ENCODE measurements at places on chromosomes 4 and X.

DNA sequence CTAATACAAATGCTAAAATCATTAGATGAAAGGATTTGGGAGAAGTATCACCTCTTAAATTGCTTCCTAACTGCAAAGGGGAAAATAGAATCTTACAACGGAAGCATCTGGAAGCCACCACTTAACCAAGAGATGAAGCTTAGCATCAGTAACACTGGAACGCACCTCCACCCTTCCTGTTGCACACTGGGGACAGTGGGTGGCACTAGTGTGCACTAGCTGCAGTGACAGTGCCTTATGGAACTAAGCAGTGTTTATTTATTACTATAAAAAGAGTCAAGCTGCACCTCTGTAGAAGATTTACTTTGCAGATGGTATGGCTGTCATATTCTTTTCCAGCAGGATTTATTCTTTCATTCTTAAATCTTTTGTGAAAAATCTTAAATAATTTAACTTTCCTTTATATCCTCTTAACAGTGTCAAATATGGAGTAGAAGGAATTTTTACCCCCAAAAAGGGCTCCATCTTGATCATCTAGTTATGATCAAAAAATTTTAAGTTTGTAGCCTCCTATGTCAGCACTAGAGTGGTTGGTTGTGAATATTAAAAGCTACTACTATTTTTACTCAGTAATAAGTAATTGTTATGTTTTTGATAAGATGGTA lies 76.7 kb downstream of the SCD5 start:
- no peak for DNase-seq

GRCh38 chrX:69285881-69286564 lies 120.8 kb upstream of the PJA1 start:
- DNase-seq, result peak; percentile 11

DNA sequence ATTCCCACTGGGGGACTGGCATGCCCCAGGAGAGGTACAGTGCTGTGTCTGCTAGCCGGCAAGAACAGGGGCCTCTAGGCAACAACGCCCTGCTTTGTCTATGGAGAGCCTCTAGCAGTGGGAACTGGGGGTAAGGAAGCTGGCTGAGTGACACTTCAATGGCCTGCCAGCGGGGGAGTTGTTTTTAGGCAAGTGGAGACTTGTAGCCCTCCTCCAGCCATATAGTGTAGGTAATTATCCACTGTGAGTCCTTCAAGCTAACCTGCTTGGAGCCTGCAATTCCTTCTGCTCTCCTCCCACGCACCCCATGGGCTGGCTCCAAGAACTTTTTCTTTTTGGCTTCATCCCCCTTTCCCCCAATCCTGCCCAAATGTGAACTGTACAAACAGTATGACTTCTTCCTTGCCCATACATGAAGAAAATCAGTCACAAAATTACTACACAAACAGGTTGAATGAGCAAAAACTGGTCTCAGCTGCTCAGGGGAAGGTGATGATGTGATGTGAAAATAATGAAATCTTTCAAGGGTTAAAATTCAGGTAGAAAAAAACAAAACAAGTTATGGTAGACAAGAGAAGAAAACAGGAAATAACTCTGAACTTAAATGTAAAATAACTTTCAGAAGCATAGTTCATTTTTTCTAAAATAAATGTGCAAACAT lies 33.1 kb downstream of the LEF1 start:
- DNase-seq, result no peak

DNA sequence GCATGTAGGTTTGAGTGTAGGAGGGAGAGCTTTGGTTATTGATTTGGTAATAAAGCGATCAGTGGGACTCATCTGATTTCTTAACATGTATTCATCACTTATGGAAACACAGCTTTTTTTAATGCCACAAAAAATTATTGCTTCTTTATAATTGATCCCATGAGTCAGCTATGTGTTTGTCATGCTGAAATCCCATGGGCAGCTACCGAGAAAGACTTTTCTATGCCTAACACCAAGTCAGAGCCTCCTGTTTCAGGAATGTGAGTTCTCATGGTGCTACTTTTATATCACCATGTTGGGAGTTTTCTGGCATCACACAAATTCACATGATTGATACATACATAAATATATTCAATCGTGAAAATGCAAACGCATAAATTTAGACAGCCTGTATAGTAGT lies 165.7 kb downstream of the RAPGEF2 start:
- no peak for DNase-seq

DNA sequence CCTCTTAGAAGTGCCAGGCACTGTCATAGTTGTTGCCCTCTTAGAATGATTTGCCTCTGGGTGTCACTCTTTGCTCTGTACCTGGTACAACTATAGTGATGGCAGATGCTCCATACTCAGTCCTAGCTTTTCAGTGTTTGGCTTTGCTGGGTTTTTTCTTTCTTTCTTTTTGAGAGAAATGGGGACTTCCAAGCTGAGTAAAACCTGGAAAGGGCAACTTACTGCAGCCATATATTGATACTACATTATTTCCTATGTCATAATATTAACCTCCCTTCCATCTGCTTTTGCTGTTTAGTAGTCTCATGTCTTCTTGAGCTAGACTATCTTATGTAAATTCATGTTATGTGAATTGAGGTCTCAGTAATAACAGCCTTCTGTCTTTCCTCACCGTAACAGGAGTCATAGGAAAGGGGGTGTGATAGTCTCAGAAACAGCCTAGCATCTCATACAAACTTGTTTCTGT lies 49.0 kb downstream of the NIPAL1 start:
- DNase-seq, result no peak

DNA sequence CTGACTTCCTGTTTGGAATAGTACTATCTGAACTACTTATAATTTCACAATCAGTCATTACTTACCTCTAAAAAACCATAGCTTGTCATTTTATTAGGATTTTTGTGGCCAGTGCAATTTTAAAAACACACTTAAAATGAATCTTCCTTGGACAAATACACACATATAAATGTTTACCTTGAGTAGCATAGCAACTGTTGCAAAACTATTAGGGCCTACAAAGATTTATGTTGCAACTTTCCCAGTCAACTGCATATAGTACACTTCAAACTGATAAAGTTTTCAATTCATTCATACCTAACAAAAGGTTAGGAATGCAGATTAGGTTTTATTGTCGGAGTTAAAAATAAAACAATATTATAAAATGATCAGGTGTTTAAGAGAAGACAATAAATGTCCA lies 193.0 kb downstream of the PDGFC start:
- DNase-seq, result no peak

DNA sequence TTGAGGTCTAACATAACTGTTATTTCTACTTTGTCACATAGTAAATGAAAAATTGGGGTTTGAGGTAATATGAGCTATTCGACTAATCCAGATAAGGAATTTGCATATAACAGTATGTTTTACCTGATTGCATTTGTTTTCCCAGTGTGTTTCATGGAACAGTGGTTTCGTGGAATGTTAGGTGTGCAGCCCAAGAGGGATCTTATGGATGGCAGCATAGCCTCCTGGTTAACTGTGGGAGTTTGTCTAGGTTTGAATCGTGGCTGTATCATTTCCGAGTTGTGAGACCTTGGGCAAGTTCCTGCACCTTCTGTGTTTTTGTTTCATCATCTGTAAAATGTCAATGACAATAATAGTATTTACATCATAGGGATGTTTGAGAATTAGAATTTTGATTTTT lies 7.9 kb downstream of the BMPR1B start:
- DNase-seq, result no peak

DNA sequence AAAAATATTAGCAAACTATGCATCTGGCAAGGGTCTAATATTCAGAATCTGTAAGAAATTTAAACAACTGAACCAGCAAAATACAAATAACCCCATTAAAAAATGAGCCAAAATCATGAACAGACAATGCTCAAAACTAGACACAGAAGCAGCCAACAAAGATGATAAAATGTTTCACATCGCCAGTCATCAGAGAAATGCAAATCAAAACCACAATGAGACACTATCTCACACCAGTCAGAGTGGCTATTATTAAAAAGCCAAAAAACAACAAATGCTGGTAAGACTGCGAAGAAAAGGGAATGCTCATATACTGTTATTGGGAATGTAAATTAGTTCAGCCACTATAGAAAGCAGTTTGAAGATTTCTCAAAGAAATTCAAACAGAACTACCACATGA lies 201.3 kb upstream of the CPEB2 start:
- DNase-seq, result no peak
